NCI-H1105 (cell line): ENCODE measurements at places on chromosomes 2 and 18.

GRCh38 chr2:98538280-98539041, 69.9 kb downstream of the COA5 start:
- DNase-seq = no peak

- no peak for DNase-seq
These were observed 6.5 kb downstream of the ACKR3 start for GRCh38 chr2:236576087-236576486.

DNA sequence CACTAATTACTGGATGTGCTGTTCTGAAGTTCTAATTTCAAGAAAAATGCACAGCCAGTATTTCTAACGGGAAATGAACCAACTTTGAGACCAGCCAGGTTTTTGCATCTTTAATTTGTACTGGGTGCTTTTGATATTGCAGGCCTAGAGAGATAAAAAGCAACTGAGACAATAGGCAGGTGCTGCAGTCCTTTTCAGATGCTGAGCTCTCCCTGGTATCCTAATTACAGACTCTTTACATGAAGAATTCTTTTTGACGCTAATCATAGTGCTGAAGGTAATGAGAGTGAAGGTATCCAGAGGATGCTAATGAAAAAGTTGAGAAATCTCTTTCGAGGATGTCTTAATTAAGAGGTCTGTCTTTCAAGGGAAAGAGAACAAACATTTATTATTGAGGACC, 85.1 kb downstream of the SERPINB8 start:
- DNase-seq = no peak

DNA sequence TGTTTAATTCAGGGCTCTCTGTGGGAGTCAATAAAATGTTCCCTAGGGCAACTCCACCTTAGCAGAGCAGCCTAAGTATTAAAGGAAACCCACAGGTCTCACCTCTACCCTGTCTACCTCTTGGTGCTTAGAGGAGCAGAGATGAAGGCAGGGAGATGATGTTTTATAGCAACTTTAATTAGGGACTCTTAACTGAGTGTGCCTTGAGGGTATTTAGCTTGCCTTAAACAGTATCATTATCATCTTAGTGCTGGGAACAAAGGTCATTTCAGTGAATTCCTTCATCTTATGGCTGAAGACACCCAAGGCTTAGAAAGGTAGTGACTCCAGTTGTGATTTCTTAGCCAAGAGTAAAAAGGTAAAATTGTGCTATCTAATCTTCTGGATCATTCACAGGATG, 26.7 kb downstream of the VIL1 start:
- DNase-seq = no peak

- no peak for DNase-seq
These were observed 38.3 kb downstream of the TTC32 start for GRCh38 chr2:19863303-19864041.

- no peak for DNase-seq
These were observed 45.5 kb upstream of the CYP1B1 start for GRCh38 chr2:38121481-38121880.

DNA sequence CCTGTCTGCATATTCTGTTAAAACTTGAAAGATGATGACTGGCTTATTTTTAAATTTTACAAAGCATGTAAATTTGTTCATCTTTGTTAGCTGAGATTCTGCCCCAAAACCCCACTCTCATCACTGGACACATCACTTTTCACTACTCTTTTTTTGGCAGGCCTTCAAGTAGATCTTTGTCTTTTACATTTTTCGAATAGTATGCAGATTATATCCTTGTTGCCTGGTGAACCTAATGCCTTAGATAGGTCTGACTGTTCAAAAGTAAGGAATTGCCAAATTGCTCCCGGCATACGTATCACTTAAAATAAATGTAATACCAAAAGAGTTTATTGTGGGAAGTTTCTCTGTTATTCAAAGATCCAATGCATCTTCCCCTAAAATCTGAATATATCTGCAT, 303.3 kb downstream of the XIRP2 start:
- no peak for DNase-seq

- no peak for DNase-seq
These were observed 7.4 kb upstream of the GCG start for GRCh38 chr2:162159446-162159845.
